ENCODE measurements at places on chromosomes 6 and 20. TPM values are rescaled to one million over a fixed set of nuclear protein-coding genes. Genes with fewer than 3 reads are reported as not detected.

DNA sequence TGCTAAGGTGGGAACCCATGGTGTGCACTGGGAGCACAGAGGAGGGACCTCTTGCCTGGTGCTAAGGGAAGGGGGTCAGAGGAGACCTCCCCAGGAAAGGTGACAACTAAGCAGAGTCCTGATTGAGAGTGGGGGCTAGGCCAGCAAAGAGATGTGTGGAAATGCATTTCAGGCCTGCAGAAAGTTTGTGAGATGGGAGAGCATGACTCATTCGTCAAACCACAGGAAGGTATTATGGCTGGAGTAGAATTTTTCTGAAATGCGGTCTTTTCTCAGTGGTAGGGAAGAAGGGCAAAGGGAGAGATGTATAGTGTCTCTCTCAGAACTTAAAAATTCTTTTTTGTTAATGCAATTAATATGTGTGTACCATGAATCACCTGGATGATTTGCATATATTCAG, 23.6 kb upstream of the EDN1 start:
- no peak for DNase-seq

- no peak for DNase-seq
These were observed 305.0 kb downstream of the GMDS start for GRCh38 chr6:1940381-1940780.

- DNase-seq = no peak
These were observed 243.1 kb downstream of the MYLK4 start for GRCh38 chr6:2507521-2508037.

DNA sequence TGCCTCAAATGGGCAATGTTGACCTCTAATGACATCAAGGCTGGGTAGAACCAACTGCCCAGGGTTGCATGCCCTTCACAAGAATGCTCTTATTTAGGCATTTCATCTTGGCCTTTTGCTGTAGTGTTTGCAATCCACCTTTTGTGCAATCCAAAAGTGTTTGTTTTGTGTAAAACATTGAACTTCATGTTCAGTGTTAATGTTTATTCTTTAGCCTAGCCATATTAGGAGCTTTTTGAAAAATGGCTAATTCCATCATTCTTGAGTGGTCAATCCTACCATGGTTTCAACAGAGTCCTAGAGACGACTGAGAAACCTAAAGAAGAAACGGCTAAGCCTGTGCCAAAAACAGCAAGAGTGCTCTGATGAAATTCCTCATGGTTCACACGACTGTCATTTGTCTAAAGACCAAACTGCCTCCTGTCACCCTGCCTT, 279.6 kb upstream of the PRDM1 start:
- DNase-seq = no peak

DNA sequence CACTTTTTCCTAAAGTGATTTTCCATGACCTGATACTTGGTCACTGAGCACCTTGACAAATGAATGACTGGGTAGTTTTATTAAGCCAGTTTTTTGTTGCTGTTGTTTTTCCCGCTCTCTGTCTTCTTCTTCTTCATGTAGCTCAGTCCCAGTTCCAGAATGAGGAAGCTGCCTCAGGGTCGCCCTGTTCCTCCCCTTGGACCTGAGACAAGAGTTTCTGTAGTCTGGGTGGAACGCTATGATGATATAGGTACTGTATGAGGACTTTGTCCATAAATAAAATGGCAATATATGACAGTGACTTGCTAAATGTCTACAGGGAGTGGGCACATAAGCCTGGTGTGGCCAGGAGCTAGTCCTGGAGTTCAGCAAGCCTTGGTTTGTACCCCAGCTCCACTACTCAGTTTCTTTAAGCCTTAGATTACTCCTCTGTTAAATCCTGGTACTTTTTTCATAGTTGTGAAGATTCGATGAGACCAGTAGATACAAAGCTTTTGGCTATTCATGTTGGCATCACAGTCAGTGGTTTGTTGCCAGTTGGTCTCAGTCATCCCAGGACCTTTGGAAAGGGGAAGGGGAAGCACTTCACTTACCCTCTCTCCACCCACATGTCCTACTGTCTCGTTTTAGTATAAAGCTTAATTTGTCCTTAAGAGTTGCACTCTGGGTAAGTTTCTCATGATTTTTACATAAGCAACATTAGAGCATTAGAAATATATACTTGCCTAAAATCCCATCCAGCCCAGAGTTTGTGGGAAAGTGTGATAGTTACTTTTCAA, 11.1 kb upstream of the ADIG start:
- no peak for DNase-seq

DNA sequence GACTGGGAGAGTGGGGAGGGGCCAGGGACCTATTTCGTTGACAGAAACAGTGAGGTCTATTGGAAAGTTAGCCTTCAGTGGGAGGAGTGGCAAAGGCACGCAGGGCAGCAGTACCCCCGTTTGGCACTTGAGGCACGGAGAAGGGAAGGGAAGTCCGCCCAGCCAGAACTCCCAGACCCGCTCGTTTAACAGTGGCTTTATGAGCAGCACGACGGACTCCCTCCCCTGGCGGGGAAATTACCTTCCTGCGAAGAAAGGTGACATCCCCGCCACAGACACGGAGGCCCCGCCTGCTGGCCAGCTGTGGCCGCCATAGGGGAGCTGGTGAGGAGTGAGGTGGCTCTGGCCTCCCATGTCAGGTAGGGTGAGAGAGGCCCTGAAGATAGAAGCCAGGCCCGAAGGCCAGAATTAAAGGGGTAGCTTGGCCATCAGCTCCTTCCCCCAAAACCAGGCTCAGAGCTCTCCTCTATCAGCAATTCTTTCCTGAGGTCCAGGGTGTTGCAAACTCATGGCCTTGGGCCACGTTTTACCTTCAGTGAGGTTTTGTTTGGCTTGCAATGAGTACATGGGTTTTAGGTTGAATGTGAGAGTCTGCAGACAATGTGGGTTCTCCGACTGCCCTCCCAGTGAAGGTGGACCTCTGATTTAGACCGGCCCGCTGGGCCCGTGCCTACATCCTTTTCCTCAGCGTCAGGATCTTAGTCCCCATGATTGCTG, 123.7 kb downstream of the MRPL14 start:
- peak; percentile 58 for DNase-seq

GRCh38 chr20:24755411-24755922, 193.6 kb upstream of the CST7 start:
- DNase-seq = no peak

GRCh38 chr20:32539817-32540675, 45.1 kb downstream of the NOL4L start:
- peak; percentile 91 for DNase-seq

DNA sequence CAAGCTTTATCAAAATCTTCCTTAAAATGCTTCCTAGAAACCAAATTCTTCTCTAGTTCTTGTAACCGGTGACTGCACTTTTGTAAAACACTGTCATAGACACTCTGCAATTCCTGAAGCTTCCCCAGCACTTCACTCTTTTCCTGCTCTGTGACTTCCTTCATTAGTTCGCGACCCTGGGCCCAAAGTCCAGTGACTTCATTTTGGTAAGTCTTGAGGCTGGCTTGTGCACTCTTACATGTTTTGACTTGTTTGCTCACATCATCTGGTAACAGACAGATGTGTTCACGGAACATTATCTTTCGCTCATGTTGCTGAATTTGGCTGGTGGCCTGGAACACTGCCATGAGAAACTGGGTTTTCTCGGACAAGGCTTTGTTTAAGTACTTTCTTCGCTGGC, 306.2 kb downstream of the SYNE1 start:
- DNase-seq = no peak

DNA sequence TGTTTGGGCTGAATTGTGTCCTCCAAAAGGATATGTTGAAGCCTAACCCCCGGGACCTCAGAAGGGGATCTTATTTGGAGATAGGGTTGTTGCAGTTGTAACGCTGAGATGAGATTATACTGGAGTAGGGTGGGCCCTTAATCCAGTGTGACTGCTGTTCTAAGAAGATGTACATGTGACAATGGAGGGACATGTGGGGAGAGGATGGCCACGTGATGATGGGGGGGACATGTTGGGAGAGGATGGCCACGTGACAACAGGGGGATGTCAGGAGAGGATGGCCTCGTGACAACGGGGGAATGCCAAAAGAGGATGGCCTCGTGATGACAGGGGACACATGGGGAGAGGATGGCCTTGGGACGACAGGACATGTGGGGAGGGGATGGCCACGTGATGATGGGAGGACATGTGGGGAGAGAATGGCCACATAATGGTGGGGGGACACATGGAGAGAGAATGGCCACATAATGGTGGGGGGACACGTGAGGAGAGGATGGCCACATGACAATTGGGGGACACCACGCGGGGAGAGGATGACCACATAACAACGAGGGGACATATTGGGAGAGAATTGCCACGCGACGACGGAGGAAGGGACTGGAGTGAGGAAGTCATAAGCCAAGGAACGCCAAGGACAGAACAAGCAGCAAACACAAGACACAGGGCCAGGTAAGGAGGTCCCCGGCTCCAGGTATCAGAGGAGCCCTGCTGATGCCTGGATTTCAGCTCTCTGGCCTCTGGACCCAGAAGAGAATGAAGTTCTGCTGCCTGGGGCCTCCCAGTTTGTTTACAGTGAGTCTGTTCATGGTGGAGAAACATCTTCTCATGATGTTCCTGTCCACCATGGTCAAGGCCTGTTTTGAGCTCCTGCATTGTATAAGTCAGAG, 29.2 kb downstream of the SYNJ2 start:
- no peak for DNase-seq

DNA sequence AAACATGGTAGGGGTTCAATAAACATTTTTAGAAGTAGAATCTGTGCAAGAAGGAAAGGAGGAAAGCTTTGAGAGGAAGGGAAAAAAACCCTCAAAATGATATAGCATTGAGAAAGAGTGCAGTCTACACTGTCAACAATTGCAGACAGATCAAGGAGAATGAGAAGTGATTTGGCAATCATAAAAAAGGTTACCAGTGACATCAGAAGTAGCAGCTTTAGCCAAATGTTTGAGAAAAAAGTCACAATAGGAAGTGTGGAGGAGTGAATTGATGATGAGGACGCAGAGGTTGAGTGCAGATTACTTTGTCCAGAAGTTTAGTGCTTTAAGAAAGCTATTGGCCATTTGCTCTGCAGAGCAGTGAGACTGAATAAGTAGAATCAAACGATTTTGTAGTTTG, 155.0 kb downstream of the GJA1 start:
- no peak for DNase-seq

Gene SPTLC3
- 0.77 TPM for total RNA-seq

Gene TRAPPC3L
- not detected for total RNA-seq

Gene STMN3
- total RNA-seq = 18.4 TPM

Gene PROKR2
- not detected for total RNA-seq

Gene GUCA1A
- total RNA-seq = 0.20 TPM

Measured in activated CD8-positive, alpha-beta T cell treated with anti-CD3 and anti-CD28 coated beads for 36 hours (primary cell).